Fibroblast of villous mesenchyme (primary cell): ENCODE measurements at places on chromosomes 12 and 14. TPM values are rescaled to one million over a fixed set of nuclear protein-coding genes. Genes with fewer than 3 reads are reported as not detected.

SYCP3 gene
- under 0.01 and 0.32 TPM in 2 replicates for total RNA-seq

ACOT6 gene
- under 0.01 TPM in 1 of 2 replicates, not detected in the other for total RNA-seq

GRCh38 chr14:72597252-72598233 lies 296.4 kb downstream of the DPF3 start:
- no peak for DNase-seq

- DNase-seq, result peak; percentile 28
These were observed 39.6 kb downstream of the CHST11 start for GRCh38 chr12:104496336-104496735.

DNA sequence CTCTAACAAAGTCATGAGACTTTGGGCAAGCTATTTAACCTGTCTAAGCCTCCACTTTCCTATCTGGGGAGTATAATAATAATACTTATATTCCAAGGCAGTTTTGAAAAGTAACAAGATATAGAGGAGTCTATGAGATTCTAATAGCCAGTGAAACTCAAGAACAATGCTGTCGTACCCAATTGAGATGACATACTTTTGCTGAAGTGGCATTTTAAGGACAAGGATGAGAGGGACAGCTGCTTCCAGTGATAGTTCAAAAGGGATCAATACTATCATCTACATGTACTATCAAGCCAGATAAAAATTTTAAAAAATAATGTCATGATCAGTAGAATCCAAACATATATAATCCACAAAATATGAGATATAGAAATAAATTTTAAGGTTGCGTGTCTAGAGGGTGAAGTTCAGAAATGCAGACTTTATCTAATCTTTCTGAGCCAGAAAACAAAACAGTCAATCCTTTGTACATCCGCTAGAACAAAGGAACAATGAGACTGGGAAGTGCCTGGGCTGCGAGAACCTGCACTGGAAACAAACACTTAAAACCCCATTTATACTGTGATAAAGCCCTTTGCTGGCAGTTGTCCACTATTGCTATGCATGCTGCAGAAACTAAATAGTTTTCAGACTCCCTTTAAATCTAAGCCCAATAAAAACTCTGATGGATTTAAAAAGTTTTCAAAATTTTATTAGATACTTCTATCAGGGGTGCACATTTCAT lies 38.6 kb downstream of the PTPRB start:
- no peak for DNase-seq

DNA sequence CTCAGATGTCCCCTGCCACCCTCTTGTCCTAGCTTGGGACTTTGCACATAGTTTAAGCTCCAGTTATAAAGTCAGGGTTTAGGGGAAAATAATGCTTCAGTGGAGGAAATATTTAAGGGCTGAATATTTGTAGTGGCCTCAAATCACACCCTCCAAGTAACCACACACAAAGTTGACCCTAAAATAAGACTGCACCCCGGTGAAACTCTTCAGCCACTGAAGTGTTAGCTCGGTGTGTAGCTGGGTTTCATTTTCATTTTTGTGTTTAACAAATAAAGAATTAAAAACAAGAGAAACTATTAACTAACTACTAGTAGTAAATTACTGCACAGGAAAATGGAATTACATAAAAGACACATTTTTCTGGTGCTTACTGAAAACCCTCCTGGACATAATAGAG lies 14.8 kb upstream of the BCL11B start:
- DNase-seq, result no peak
